Right kidney (tissue), 9 donors: ENCODE measurements at places on chromosomes 2 and 18.
A peak's percentile ranks its signal among the peaks of the same experiment; 100 is the strongest.

GRCh38 chr2:197426723-197427603 lies 7.9 kb downstream of the SF3B1 start:
- DNase-seq: no peak

DNA sequence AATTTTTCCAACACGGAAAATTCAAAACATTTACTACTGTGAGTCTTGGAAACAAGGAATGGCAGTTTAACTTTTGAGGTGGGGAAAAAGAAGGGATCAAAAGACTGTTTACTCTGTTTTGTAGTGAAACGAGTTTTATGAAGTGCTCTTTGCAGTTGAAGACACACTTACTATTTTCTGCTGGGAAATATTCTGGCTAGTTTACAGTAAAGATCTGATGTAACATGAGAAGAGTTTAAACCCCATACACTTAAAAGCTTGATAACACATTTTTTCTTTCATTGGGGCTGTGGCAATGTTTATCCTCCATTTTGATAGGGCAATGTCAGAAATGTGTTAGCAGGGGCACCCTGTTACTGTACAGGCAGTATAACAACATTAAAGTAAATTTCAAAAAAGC lies 124.9 kb upstream of the SMAD7 start:
- DNase-seq: no peak

- DNase-seq: no peak
Measured at GRCh38 chr2:225164401-225165050, 122.3 kb upstream of the DOCK10 start.

- DNase-seq: no peak
Measured at GRCh38 chr2:62038975-62039771, 133.7 kb downstream of the COMMD1 start.

DNA sequence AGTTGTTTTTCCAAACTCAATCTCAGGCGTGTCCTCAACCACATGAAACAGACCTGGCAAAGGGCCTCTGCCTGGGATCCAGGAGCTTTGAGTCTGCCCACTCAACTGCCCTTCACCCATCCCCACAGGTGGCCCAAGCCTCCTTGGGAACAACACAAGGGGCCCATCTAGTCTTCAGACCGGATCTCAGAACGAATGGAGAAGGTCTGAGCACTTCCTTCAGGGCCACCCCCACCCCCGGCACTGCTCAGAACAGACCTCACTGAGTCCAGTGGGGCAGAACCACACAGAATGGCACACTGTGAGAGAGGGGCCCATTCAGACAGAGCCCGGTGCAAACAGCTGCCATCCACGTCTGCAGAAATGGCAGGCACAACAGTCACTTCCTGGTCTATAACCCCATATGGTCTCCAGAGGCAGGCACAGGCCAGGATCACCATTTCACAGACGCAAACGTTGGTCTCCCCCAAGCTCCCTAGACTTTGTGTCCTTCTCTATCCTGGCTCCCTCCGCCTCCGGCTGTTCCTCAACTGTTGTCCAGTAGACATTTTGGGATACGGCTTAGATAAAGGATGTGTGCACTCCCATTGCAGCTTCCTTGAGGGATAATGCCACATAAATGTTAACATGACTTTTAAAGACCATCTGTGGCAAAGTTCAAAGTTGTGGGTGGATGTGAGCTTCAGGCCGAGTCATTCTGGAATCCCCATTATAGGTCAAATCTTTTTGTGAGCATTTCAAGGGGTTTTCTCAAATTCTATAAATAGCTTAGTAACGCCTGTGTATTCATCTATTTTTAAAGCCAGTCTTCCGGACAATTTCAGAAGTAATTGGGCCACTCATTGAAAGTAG lies 149.7 kb downstream of the SMAD7 start:
- DNase-seq: no peak

DNA sequence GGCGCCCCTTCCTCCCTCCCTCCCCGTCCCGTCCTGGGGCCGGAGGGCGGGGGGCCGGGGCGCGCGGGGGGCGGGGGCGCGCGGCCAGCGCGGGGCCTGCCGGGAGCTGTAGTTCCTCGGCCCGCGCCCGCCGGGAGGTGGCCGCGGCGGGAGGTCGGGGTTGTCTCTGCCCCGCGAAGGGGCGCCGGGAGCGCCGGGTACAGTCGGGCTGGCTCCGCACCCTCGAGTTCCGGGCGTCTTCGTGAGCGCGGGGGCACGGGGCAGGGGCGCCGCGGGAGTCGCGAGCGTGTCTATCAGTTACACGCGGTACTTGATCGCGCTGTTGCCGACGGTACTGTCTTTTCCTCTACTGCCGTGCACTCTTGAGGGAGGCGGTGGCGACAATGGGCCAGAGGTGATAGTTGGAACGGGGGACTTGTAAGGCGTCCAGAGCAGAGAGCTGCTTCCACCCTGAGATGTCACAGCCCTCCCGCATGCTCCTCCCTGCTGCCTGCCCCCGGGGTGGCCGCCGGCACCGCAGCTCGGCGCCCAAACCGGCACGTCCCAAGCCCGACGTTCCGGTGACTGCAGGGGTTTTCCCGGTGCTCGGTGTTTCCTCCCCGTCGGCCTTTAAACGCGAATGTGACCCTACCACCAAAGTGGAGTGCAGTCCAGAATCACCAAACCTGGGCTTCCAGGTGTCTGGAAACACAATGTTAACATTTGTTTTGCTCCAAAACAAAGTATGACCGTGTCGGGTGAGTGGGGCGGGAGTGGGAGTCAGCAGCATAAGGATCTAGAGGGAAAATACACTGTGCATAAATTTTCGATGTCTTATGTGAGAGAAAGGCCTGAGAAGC lies at the start of gene PRKD3:
PRKD3 (minus strand) TSS at position 48 of the 839 bp plus-strand sequence. CDS start 8,309 bp downstream, outside the sequence.
- peak; percentile 92 for DNase-seq

DNA sequence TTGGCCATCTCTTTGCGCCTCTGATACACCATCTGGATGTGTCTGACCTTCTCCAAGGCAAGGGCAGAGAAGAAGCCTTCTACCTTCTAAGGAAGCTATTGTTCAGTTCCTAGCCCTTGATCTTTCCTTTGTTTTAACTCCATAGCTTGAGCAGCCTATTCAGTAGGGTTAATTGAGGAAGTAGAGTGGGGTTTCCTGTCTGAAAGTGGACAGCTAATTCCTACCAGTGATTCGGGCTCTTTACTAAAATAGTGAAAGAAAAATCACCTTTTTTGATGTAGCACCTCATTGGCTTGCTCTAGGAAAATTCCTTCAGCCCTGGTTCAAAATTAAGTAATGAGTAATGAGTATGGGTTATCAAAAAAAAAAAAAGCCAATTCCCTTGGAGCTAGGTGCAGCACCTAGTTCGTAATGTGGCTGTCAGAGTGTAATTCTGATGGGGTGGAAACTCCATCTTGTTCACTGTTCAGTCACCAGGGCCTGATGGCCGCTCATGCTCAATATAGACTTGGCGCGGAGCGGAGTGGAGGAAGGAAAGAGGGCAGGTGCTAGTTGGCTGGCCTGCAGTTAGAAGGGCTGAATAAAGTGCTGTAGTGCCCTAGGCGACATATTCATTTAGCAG lies 2.9 kb upstream of the MGAT5 start:
- no peak for DNase-seq

DNA sequence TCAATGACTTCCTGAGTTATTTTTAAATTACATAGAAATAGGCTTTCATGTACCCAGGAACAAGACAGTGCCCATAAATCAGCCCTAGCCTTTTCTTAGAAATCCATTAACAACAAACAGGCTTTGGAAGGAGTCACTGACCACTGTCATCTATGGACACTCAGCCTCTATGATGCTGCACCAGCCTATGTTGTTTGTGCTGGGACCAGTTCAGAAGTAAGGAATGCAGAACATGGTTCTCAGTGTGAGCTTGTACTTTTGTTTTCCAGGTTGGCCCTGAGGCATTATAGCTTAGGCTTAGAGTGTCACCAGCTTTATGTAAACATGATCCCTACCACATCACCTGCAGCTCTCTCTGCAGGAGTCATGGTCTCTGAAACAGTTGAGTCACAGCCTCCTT lies 335.7 kb upstream of the CDH7 start:
- DNase-seq: no peak

DNA sequence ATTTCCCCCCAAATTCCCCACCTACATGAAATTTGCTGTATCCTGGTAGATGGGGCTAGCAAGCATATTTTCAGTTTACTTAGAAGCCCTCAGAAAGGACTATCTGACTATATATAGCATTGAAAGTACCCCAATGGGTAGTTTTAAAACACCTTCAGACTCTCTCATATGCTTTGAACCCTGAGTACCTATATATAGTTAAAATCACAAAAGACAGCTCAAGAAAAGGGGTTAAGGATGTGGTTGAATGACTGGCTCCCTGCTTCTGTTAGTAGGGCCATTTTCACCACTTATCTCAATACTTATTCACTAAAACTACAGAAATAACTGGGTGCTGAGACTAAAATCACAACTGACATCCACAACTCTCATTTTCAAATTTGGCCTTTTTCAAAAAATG lies 18.5 kb downstream of the WDPCP start:
- DNase-seq: no peak

GRCh38 chr2:105610576-105611332 lies 134.0 kb upstream of the NCK2 start:
- no peak for DNase-seq

DNA sequence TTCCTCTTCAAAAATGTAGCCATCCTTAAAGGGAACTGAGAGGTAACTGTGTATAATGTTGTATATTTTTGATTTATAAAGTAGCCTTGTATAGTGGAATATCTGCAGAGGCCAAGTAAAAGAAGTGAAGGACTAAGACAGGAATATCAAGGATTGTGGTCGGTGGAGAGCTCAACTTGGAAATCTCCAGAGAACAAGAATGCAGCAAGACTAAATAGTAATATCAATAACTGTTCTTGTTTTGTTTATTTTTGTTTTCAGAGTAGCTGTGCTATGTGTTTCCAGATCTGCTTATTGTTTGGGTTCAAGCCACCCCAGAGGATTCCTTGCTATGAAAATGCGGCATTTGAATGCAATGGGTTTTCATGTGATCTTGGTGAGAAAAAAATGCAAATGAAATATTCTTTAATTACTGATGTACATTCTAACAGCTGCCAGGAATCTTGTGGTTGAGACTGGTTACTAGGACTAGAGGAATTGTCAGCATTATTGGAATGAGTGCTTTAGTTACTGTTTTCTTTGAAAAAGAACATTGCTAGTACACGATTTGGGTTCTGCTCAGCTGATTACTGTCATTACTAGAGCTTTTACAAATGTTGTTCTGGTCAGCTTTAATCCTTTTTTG lies 25.0 kb downstream of the FASTKD2 start:
- DNase-seq: no peak

DNA sequence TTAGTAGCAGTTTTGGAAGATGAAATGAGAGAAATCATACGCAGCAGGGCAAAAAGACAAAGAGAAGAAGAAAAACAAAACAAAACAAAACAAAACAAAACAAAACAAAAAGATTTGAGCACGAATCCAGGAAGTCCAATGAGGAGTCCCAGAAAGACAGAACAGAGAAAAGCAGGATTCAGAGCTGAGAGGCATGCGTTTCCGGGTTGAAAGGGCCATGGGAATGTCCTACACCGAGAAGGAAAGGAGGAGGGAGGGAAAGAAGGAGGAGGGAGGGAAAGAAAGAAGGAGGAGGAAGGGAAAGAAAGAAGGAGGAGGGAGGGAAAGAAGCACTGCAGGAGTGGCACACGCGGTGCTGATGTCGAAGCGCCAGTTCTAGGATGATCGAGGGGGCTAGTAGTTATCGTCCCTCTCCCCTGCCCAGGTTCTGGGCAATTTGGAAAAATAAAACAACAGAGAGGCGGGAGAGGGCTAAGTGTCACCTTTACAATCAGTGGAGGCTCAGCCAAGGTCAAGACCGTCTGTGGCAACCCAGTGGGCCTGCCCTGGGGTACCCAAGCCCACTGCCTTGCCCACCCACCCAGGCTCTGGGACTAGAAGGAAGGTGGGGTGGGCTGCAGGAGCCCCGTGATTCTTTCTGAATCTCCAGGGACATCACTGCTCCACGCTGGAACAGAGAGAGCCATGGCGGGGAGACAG lies 68.4 kb downstream of the TWIST2 start:
- DNase-seq: no peak

DNA sequence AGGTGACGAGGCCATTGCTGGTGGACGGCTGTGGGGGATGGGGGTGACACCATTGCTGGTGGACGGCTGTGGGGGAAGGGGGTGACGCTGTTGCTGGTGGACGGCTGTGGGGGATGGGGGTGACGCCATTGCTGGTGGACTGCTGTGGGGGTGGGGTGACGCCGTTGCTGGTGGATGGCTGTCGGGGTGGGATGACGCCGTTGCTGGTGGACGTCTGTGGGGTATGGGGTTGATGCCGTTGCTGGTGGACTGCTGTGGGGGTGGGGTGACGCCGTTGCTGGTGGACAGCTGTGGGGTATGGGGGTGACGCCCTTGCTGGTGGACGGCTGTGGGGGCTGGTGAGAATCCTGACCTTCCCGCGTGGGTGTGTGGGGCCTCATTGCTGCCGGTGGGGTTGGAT lies 47.1 kb downstream of the CTDP1 start:
- no peak for DNase-seq

- no peak for DNase-seq
Measured at GRCh38 chr18:72100465-72101004, 443.6 kb downstream of the CBLN2 start.

GRCh38 chr18:57121542-57122112 lies 25.3 kb upstream of the BOD1L2 start:
- peak; percentile 20 for DNase-seq

DNA sequence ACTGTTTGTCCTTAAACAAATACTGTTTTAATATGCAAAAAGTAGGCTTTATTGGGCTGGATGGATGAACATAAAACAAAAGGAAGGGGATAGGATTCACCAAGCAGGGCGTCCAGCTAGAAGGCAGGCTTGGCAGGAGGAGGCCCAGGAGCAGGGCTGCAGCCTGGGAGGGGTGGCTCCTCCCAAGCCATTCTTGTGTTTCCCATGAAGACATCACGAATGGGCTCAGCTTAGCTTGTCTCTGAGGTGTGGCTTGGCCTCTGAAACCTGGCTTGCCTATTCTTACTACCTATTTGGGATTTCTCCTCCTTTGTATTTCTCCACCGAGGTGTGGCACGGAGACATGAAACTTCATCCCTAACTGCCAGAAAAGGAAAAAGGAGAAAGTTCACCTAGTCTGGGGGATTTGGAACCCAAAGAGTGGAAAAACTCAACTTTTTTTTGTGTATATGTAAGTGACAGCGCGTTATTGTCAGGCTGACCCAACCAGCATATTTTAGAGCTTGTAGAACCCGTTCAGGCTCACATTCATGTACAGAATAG lies 481.9 kb upstream of the SPRED2 start:
- DNase-seq: no peak

GRCh38 chr2:214899751-214900150 lies 90.3 kb upstream of the BARD1 start:
- no peak for DNase-seq

GRCh38 chr2:237695201-237695780 lies 67.9 kb downstream of the LRRFIP1 start:
- no peak for DNase-seq

DNA sequence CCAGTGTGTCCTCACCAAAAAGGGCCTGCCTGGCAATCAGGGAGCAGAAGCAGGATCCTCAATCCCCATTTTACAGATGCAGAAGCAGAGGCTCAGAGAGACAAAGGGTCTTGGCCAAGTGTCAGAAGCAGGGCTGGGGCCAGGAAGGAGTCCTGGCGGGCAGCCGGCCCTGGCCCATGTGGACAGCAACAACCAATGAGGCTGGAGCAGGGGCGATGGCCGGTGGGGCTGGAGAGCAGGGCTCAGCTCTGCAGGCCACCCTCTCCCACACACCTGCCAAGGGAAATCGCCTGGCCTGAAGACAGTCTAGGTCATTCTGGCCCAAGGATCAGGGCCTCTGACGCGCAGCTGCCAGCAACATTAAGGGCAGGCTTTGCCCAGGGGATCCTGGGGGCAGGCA lies 243.9 kb downstream of the ATAD2B start:
- DNase-seq: no peak
